ENCODE measurements at places on chromosomes 1 and 21.

- DNase-seq, result peak; percentile 28
Observed at GRCh38 chr1:173603056-173603591, at the start of gene SLC9C2. TSS of gene SLC9C2 (minus strand) at chr1:173603072. CDS start at chr1:173601776, 1,296 bp downstream.

DNA sequence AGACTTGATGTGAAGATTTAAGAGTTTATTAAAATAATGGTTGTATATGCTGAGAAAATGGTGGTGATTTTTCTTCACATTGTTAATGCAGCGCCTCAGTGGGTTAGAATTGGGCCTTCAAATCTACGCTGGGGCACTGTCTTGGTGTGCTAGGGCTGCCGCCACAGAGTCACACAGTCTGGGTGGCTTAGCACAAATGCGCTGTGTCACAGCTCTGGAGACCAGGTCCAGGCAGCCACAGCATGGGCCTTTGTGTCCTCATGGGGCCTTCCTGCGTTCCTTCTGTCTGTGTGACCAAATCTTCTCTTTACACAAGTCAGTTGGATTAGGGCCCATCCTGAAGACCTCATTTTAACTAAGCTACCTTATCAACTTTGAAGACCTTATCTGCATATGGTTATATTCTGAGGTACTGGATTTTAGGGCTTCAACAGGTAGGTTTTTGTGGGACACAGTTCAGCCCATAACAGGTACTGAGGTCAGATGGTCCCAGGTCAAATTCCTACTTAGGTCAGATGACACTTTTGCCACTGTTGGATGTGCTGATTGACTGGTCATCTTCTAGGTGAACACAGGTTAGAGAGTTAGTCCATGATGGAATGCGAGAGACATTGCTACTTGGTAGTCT, 17.5 kb downstream of the TRAPPC10 start:
- no peak for DNase-seq

GRCh38 chr1:112509005-112509659, 367 bp downstream of the WNT2B start:
- DNase-seq, result no peak

DNA sequence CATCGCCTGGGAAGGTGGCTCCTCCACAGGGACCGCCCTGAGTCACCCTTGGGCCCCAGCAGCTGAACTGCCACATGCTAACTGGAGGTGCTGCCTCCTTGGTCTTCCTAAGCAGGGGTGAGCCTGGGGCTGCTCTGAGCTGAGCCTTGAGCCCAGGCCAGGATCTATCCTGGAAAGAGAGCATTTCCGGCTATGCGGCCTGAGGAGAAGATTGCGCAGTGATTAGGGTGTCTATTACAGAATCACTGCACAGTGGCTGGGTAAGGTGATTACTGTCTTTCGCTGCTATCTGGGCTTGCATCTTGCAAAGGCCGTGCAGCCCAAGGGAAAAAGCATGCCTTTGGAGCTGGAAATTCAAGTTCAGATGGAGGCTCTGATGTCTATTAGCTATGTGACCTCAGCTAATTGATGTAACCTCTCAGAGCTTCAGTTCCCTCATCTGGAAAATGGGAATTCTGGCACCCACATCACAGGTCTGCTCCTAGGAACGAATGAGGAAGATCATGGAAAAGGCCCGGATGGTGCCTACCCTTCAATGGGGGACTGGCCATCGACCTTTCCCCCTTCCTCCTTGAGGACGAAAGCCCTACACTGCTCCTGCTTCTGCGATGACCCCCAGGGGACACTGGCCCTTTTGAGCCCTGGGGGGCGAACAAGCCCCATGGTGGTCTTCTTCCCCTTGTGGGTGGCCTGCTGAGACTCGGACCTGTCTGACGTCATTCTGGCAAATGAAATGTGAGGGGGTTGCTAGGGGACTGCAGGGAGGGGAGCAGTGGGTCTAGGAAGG, 38.0 kb downstream of the GPR161 start:
- no peak for DNase-seq

DNA sequence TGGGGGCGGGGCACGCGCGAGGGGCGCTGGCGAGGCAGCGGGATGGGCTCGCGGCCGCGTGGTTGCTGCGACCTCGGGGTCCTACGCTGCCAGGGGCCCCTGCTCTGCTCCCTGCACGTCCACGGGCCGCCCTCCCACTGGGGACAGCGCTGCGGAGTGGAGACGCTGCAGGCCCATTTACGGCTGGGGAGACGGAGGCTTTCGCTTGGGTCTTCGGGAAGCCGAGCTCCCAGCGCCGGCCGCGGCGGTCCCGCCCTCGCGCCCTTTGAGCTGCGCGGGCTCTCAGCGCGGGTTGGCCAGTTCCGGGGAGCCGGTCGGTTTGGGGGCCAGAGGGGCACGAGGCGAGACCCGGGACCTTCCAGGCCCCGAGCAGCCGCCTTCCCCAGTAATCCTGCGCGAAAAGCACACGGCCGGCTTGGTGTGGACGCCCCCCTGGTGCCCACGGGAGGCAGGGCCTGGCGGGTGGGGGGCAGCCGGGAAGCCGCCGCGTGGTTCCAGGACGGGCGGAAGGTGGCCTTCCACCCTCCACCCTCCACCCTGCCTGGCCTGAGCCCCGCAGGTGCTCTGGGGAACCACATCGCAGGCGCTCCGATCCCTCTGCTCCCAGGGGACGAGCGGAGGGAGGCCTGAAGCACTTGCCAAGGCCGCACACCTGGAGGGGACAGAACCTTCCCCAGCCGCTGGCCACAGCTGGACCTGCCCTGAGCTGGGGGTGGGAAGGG, 570 bp upstream of the PEX10 start:
- no peak for DNase-seq

- DNase-seq, result no peak
Observed at GRCh38 chr21:33968995-33969348, 53.4 kb upstream of the ATP5PO start.

Measured in GF-D8 (cell line).